GM04503 (cell line): ENCODE measurements at places on chromosomes 11 and 22.

DNA sequence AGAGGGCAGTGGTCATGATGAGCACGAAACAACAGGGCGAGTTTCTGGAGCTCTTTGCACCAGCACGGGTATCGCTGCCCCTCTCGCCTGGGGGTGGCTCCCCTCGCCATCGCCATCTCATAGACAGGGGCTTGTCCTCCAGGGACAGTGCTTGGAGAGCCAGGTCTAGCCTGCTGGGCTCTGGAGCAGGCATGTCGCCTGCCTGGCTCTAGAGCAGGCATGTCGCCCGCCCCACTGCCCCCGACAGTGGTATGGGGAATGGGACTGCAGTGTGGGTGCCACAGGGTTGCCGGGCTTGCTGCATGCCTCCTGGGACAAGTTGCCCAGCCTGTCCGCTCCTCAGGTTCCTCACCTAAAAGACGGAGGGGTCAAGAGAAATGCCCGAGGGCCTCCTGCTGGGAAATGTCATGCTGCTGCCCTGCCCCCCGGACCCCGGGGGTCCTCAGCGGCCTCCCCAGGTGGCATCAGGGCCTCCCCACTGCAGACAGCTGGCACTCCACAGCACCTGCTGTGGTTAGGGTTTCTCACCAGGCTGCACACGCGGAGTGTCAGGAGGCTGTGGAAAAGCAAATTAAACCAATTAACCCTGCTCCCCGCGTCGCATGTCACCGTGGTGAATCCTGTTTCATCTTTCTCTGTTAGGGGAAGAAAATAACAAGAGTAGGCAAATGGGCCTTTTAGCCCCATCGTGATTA, 403.0 kb downstream of the TBC1D22A start:
- no peak for DNase-seq

DNA sequence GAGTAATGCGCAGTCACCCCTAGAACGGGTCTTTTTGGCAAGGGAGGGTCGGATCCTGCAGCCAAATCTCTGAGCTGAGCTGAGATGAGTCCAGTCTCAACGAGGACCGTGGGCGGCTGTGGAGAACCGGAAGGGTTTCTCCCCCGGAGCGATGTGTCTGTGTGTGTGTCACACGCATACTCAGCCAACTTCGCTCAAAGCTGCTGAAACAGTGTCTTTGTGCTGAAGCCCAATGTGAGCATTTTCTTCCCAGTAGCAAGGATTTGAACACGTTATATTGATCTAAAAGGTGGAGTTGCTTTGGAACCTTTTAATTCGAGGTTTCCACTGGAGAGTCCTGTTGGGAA, 1.4 kb upstream of the CELSR1 start:
- DNase-seq, result no peak

DNA sequence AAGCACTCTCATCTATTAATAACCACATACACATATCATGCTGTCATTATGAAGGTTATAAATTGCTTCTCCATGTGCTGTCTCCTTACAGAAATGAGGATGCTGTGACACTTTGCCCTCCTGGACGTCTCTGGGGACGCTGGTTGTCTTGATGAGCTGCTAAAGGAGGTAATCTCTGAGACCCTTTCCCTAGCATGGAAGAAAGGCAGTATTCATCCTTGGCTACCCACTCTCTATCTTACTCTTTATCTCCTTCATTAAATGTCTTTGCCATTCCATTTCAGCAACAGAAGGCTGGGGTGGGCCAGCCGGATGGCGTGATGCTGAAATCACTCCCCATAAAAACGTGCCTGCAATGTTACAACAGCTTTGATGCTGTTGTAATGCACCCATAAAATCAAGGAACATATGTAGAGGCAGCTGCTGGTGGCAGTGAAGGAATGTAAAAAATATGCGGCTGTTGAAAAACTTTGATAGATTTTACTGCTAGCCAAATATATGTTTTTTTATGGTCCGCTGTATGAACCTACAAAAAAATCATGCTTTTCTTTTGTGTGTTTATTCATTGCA, 715.1 kb upstream of the API5 start:
- no peak for DNase-seq

GRCh38 chr22:20395907-20396287, 1.9 kb downstream of the ZNF74 start:
- no peak for DNase-seq

GRCh38 chr11:33324302-33324985, 67.3 kb downstream of the HIPK3 start:
- no peak for DNase-seq

- no peak for DNase-seq
Observed at GRCh38 chr11:2094354-2095197, 44.6 kb downstream of the IGF2 start.

DNA sequence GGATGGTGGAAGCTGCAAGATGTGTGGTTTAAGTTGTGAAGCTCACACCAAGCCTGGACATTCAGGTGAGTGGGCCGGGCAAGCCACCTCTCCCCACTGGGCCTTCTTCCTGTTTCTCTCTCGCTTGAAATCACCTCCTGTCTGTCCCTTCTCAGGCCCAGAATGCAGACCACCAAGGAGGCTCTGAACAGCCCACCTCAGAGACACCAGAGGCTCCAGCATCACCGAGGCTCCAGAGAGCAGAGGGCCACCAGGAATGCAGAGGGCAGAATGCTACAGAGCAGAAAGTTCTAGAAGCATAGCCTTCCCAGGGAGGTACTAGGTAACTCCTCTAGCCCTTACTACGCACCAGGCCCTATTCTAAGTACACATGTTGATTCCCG, 14.8 kb upstream of the IL2RB start:
- DNase-seq, result no peak

DNA sequence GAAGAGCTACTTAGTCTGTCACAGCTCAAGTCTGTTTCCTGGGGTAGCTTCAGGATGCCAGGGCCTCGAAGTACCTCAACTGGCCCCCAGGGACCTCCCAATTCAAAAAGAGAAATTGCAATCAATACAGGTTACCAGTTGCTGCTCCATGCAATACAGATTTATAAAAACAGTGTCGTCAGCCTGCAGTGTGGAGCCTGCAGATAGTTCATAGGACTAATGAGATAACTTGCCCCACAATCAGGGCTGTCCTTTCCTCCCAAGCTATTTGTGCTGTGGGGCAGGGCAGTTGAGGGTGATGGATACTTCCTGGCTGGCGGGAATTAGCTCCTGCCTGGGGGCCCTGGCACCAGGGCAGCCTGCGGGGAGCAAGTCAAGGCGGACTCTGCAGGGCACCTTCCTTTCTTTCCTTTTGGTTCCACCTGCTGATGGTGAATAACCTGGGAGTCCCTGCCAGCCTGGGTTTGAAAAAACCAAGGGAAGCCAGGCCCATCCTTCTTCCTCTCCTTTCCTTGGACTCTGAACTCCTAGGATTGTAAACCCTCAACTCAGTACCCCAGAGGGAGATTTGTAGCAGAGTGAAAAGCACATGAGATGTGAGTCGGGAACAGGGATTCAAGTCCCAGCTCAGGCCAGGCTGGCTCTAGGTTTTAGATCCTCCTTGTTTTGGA, 216.6 kb downstream of the CEP164 start:
- no peak for DNase-seq

DNA sequence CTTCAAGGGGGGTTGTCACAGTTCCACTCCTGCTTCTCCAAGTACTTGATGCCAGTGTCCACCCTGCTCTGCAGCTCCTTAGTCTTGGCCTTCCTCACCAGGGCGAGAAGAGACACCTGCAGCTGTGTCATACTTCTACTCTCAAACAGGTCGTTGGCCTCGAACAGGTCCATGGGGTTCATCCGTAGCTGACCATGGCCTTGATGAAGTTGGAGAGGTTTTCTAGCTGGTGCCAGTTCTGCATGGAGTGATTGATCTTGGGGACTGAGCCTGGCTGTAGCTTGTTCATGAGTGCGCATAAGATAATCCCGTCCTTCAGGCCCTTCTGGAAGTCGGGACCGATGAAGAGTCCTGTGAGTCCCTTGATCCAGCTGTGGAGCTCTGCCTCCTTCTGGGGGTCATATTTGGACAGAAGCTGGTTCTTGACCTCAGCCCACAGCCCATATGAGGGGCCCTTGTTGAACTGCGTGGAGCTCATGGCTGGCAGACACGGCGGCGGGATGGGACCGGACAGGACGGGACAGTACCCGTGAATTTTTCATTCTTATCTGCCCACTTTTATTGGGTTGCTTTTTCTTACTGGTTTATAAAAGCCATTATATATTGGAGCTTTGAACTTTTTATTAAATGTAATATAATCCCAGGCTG, 33.4 kb upstream of the HORMAD2 start:
- DNase-seq, result no peak

GRCh38 chr11:88521799-88522201, 184.3 kb upstream of the CTSC start:
- no peak for DNase-seq

GRCh38 chr11:117872975-117873827, 3.3 kb downstream of the FXYD6 start:
- no peak for DNase-seq
